Astrocyte (in vitro differentiated cells and primary cell): ENCODE measurements at places on chromosomes 13 and 19.
A peak's percentile ranks its signal among the peaks of the same experiment; 100 is the strongest.

DNA sequence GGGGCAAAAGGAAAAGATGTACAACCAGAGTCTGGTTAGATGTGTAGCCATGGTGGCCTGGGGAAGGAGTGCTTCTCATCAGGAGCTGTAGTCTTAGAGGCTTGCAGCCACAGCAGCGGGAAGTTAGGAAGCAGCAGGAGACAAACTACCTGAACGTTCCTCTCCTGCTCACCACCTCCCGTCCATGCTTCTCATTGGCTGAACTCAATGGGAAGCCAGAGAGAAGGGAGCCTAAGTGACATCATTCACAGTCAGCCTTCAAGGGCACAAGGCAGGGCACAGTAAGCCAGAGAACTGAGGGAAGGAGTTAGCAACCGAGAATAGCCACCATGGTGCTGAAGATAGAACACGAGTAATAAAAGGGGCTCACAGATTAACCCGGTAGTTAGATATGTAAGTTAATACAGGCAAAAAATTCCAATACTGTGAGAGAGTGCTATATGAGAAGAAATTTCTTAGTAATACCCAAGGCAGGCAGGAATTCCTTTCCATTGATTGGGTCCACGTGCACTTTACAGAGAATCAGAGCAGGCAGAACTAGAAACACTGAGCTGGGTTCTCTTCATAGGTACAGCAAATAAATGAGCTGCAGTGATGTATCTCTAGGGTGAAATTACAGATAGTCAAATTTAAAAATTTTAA, 391.5 kb upstream of the DACH1 start:
- no peak for DNase-seq

- no peak for DNase-seq
These were observed 29.7 kb downstream of the GPX4 start for GRCh38 chr19:1133471-1133929.

- peak; percentile 66 for DNase-seq
These were observed 97.3 kb downstream of the STARD13 start for GRCh38 chr13:33188093-33188882.

DNA sequence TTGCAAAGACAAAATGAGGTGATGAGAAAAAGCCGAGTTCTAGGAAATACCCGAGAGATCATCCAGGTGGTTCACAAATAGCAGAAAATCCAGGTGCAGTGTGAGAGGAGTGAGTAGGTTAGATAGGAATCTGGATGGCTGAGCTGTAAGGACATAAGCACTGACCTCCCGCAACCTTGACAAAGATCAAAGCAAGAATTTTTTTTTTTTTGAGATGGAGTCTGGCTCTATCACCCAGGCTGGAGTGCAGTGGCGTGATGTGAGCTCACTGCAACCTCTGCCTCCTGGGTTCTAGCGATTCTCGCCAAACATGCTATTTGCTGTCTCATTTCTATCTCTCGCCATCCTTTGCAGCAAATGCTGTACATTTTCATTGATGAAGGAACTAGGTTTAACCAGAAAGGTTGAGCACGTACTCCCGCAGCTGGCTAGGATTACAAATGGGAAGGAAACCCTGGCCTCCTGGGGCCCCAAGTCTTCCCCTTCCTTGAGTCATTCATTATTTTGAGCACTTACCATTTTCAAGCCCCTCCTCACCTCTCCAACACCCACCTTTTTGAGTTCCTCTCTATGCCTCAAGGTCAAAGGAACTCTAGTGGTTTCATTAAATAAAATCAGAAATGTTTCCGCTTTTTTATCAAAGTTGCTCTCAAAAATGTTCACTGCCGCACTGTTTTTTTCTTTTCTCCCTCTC, 38.8 kb downstream of the NLRP12 start:
- DNase-seq: no peak

DNA sequence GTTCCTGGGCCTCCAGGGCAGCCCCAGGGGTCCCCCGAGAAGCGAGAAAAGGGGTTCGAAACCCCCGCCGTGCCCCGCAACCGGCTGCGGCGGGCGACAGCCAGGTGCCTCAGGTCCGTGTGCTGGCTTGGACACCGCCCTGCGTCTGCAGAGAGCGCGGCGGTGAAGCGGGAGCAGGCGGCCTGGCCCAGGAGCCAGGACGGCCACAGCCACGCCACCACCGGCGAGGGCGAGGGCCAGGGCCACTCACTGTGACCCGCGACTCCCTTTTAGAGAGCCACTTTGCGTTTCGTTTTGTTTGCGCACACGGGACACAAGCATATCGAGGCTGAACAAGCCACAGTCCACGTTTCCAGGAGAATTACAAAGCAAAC, 110.4 kb downstream of the CRYL1 start:
- DNase-seq: no peak

GRCh38 chr13:109610517-109610916, 175.9 kb downstream of the IRS2 start:
- no peak for DNase-seq

GRCh38 chr13:34364633-34365032, 546.7 kb downstream of the RFC3 start:
- DNase-seq: peak; percentile 44

DNA sequence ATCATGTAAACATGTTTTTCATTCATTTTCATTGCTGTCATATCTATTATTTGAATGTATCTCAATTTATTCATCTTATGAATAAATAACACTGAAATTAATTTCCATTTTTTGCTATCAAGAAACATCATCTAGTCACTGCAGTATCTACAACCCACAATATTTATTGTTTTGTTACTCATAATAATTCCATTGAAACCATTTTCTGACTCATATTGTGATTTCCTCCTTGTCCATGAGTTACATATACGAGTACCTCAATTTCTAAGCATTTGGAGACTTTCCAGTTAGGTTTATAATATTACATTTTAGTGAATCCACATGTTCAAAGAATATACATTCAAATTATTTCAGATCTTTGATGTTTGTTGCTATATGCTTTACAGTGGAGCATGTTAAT, 1524.0 kb downstream of the SLITRK1 start:
- DNase-seq: peak; percentile 5

DNA sequence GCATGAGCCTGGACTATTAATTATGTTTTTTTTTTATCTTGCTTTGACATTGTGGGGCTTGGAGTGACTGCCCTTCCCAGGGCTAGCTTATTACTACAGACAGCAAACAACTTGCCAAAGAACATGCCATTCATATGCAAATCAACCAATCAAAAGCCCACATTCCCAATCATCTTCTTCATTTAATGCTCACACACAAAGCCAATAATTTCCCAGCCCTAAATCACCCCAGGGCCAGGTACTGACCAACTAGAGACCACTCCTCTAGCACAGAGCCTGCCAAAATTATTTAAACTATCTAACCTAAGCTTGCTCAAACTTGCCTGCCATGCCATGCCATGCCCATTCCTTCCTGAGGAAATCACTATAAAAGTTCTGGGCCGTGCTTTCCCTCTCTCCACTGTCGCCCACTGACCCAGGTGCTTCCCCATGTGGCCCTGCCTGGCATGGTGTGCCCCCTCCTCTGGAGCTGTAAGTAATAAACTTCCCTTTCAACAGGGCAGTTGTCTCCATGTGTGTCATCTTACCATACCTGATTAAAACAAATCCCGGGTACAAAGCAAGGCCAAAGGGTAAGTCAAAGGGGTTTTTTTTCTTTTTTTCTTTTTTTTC, 15.7 kb downstream of the PBX4 start:
- DNase-seq: no peak

DNA sequence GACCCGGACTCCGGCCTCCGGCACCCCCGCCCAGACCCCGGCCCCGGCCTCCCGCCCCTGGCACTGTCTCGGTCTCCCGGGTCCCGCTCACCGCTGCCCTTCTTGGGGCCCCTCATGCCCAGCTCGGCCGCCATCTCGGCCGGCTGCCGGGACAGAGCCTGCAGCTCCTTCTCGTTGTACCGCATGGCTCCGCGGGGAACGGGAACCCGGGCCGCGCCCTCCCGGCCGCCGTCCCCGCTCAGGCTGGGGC, 140 bp downstream of the PLEKHJ1 start:
- no peak for DNase-seq

GRCh38 chr13:82571653-82572052, 1310.6 kb downstream of the SLITRK1 start:
- DNase-seq: no peak

DNA sequence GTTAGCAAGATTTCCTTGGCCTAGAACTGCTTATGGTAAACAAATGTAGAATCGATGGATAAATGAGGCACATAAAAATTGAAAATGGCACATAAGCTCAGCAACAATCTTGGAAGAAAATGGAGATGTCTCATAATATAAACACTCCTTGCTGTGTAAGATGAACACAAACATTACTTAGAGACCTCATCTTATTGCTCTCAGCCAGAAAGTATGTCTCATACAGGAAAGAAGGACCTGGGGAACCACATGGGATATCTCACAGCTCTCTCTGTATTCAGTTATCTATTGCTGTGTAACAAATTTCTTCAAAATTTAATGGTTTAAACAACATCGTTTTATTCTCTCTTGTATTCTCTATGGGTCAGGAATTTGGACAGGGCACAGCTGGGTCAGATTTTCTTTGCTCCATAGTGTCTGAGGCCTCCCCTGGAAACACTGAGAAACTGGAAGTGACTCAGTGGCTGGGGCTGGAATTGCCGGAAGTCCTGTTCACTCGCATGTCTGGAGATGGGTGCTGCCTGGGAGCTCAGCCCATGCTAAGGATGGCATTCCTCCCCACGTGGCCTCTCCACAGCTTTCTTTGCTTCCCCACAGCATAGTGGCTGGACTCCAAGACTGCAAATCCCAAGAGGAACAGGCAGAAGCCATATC, 105.1 kb downstream of the NUFIP1 start:
- DNase-seq: peak; percentile 71

DNA sequence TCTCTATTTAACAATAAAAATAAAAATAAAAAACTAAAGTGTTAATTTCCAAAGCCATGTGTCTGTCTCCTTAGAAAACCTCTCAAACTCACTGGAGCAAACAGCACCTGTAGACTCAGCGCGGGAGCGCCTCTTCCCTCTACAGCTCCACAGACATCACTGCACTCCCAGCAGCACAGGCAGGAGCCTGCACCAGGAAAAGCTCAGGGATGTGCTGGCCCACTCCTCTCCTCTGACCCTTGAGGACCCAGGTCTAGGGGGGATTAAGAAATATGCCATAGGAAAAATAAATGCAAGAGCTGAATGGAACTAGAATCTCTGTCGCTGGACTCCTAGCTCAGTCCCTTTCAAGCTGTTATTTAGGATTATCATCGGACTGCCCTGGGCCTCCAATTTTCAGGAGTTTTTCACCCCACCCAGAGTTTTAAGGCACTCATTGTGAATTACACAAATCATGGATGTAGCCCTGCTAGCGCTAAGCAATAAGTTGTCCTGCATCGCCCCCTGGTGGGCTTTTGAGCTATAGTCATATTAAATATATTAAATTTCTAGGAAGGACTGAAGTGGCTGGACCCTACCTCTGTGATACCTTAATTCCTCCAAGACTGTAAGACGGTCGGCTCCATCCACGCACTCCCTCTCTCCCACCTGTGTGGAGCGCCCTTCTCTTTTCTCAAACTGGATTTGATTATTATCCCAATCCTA, 333.9 kb downstream of the UQCRFS1 start:
- peak; percentile 8 for DNase-seq

DNA sequence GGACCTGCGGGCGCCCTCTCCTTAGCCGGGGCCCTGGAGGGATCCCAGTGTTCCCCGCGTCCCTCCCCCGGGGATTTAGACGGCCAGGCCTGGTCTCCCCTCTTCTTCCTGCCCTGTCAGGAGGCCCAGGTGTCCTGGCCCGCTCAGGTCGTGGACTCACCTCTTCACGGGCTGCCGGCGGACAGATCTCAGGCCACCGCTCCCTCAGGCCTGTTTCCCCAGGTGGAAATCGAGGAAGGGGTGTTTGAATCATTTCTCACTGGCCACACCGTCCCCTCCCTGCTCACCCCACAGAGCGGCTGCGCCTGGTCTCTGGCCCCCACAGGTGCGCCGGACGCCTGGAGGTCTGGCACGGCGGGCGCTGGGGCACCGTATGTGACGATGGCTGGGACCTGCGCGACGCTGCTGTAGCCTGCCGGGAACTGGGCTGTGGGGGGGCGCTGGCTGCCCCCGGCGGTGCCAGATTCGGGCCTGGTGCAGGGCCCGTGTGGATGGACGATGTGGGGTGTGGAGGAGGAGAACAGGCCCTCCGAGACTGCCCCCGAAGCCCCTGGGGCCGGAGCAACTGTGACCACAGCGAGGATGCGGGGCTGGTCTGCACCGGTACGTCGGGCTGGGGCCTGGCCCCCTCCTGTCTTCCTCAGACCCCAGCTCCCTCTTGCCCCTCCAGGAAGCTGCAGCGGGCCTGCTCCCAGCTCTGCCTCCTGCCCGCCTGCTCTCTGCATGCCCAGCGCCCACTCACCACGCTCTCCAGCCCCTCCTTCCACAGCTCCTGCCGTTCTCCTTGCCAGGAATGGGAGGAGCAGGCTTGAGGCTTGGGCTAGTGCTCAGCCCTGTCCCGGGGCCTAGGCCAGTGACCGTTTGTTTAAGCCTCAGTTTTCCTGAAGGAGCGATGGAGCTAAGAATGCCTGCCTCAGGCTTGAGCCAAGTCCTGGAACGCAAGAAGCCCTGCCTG, 2.5 kb downstream of the SSC5D start:
- no peak for DNase-seq

GRCh38 chr19:39363901-39364457, 21.8 kb downstream of the SAMD4B start:
- no peak for DNase-seq

DNA sequence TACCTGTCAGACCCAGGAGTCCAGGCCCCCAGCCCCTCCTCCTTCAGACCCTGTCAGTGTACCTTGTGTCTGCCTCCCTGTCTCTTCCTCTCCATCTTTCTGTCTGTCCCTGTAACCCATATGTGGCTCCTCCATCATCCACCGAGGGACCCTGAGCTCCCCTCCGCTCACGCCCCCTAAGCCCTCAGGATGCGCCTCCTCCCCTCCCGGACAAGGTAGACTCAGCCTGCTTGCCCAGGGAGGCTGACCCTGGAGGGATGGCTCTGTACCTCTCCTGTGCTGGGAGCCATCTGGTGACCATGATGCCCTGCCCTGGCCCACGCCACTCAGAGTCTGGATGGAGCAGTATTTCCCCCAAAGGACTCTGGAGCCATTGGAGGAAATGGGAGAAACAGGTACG, 1.0 kb upstream of the CAPN12 start:
- DNase-seq: no peak

DNA sequence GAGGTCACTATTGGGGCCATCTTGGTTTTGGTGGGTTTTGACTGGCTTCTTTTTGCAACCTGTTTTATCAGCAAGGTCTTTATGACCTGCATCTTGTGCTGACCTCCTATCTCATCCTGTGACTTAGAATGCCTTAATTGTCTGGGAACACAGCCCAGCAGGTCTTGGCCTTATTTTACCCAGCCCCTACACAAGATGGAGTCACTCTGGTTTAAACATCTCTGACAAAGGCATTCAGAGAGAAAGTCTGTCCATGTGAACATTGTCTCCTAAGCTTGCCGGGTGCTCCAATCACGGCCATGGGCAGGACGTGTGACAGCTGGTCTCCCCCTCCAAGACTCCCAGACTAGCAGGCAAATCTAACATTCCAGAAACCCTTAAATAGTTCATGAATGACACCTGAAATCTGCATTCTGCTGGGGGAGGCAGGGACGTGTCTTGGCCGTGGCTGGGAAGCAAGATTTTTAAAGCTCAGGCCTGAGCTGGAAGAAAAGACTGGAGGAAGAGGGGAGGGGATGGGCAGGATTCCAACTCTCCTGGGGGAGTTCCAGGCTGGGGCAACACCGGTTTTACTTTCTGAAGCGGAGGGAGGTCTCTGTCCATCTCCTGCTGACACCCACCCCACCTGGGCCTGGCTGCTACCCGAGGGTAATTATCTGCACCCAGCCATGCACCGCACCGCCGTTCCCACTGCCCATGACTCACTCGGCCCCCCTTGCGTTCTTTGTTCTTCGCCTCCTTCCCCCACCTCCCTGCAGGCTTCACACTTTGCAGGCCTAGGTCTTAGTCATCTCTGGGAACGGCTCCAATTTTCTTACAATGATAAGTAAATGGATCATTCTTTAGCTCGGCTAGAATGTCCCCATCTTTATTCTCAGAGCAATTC, 11.6 kb upstream of the OR1M1 start:
- DNase-seq: peak; percentile 99
